ENCODE measurements at places on chromosomes 1 and 21.
A peak's percentile ranks its signal among the peaks of the same experiment; 100 is the strongest.

GRCh38 chr1:220243947-220244346 lies 28.3 kb downstream of the RAB3GAP2 start:
- no peak for DNase-seq

- DNase-seq: no peak
These were observed 20.1 kb downstream of the ANKRD13C start for GRCh38 chr1:70334436-70334835.

- DNase-seq: no peak
These were observed 56.4 kb downstream of the SPATA17 start for GRCh38 chr1:217687511-217687910.

GRCh38 chr1:228336308-228337030 lies 70.2 kb downstream of the TRIM11 start:
- DNase-seq: no peak

DNA sequence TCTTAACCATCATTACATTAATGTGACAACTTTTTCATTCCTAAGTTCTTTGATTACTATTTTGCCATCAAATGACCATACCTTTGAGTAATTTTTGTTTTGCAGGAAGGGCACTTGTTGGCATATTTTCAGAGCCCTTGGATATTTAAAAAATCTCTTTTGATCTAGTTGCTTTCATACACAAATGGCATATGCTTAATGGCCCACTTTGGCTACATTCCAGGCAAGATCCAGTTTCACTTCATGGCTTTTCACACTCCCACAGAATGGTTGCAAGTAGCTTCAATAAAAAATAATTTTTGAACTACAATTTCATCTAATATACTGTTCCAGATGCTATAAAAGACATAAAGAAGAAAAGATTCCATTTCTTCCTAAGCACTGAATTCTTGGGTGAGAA lies 18.1 kb downstream of the ADAM30 start:
- DNase-seq: no peak

- no peak for DNase-seq
These were observed 193.8 kb upstream of the EDN2 start for GRCh38 chr1:41678111-41678878.

GRCh38 chr21:34073749-34074282 lies 438 bp downstream of the MRPS6 start:
- peak; percentile 36 for DNase-seq

DNA sequence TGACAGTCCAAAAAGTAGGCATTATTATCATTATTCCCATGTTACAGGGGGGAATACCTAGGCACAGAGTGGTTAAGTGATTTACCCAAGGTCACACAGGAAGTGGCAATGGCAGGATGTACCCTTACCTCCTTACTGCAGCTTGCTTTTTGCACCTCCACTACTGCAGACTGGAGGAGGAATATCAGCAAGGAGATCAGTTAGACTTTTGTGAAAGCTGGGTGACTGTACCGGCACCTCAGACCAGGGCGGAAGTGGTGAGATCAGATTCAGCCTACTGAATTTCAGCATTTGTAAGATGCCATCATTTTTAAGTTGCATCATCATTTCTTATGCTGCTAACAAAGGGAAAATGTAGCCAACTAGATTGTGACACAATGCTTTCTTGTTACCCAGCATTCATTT lies 4.5 kb downstream of the ADARB1 start:
- DNase-seq: no peak

- no peak for DNase-seq
These were observed 85.6 kb downstream of the GDAP2 start for GRCh38 chr1:117843791-117844190.

DNA sequence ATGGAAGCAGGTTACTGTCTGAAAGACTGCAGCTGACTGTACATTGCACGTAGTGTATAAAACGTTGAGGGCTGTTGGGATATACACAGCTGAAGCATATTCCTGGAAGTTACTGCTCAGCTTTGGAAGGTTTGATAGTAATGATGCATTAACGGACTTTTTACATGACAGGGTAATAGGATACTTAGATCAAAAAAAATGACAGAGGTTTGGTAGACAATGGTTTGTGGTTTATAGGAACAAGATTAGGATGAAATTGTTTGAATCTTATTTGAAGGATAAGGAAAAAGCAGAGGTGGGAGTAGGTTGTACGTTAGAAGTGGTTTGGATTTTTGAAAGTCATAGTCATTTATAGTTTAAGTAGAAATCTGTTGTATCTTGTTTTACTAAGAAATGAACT lies 33.0 kb downstream of the ADGRL2 start:
- no peak for DNase-seq

- no peak for DNase-seq
These were observed 25.4 kb downstream of the HMGCS2 start for GRCh38 chr1:119743308-119743707.

- no peak for DNase-seq
These were observed 169.2 kb upstream of the SGIP1 start for GRCh38 chr1:66364578-66365391.

DNA sequence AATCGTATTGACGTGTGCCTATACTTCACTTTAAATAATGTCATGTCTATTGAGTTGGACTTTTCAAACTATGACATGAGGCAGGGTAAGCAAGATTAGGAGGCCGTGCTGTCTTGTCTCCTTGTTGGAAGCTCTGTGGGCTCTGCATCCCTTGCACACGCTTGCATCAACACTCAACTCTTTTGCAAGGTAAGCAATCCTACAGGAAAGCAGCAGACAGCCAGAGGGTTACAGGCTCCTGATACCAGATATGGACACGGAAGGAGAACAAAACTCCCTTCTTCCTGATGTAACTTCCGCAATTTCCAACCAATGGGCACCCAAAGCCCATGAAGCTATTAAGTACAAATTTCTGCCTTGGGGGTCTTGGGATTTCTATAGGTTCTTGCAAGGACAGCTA lies 1520.7 kb upstream of the B3GALT2 start:
- DNase-seq: no peak

DNA sequence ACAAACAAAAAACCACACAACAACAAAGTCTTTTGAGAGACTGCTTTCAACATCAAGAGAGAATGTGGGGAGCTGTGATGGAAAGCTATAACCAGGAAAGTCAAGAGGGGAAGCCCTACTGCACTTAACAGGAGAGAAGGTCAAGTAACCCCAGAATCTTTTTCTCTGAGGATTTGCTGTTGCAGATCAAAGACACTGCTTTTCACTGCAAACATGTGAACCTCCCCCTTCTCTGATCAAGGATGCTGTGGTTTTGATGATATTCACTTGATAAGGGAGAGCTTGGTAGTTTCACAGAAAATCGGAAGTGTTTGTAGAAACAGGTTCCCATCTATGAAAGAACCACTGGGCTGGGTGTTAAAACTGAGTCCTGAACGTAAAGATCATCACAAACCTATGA lies 4.8 kb downstream of the ETV3 start:
- no peak for DNase-seq

- DNase-seq: no peak
These were observed 25.2 kb downstream of the SLC66A1 start for GRCh38 chr1:19337289-19337688.

- no peak for DNase-seq
These were observed 111.2 kb downstream of the FASLG start for GRCh38 chr1:172770071-172770470.

DNA sequence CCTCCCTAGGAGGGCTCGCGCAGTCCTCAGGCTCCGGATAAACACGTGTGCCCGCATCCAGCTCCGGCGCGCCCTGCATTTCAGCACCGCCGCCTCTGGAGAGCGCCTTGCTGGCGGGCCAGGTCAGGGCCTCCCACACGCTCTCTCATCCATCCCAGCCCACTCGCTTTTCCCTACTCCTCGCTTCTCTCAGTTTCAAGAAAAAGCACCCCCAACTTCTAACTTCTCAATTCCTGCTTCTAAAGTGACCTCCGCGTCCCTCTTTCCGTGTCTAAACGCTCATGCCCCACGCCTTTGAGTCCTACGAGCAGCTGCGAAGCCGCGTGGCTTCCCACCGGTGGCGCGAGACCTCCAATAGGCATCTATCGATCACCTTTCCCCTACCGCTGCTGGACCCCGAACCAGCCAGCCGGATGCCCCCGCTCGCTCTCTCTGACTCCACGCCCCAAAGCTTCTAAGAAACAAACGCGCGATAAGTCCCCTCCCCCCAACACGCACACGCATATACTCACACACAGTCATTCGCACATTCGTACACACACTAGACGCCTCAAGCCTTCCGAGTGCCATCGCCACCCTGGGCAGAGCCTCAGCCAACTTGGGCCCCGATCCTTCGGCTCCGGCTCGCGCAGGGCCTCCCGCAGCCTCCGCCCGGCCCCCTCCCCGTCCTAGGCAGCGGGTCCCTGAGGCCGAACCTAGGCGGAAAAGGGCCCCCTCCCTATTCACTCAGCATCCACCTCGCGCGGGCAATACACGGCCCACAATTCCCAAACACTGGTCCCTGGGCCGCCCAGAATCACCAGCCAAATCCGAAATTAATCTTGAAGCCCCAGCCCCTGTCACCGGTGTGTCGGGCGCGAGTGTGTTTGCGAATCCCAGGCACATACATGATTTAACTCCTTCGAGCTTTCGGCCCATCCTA lies 1.1 kb downstream of the NMNAT2 start:
- DNase-seq: peak; percentile 25

GRCh38 chr1:226627050-226627755 lies 78.6 kb downstream of the STUM start:
- no peak for DNase-seq

DNA sequence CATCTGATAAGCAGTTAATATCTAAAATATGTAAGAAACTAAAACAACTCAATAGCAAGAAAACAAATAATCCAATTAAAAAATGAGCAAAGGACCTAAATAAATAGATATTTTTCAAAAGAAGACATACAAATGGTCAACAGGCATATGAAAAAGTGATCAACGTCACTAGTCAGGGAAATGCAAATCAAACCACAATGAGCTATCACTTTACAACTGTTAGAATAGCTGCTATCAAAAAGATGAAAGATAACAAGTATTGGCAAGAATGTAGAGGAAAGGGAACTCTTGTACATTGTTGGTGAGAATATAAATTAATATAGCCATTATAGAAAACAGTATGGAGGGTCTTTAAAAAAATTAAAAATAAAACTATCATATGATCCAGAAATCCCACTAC lies 40.7 kb upstream of the NEK7 start:
- no peak for DNase-seq

DNA sequence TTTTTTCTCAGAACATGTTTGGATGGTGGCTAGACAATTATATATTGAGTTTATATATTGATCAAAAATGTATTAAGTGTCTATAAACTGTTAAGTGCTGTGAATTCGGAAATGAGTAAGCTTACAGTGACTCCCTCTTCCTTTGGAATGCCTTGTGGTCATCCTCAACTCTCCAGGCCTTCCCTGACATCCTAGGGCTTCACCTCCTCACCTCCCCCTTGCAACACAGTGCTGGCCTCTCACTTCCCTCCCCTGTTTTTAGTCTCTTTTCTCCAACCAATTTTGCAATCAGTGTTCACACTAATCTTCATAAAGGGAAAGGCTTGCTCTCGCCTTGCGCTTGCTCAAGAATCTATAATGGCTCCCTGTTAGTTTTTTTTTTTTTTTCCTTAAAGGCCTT lies 95.1 kb upstream of the C1orf21 start:
- no peak for DNase-seq

DNA sequence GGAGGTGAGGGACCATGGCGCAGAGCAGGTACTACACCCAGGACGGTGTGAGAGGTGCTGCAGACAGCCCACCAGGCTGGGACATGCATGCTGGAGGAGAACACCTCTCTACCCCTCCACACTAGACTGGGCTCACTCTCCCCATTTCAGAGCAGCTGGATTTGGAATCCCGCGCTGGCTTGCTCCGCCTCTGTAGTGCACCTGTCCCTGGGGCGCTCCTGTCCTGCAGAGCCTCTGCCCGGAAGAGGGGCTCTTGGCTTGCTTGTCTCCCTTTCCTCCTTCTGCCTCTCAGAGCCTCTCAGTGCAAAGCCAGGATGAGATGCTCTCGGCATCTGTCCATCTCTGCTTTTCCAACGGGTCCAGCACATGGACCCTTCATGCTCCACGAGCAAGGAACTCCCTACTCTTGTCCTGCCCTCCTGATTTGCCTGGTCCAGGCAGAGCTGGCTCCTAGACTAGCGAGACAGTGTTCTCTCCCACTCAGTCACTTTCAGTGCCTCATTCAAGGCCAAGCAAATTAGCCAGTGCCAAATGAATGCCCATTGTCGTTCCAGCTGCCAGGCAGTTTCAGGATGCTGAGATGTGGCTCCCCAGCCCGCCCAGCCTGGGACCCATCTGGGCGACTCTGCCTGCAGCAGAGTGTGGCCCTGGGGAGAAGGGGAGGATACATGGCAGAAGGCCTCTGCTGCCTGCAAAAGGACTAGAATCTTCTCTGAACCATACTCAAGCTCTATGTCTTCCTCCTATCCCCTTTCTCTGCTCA lies 33.7 kb downstream of the CDCA8 start:
- DNase-seq: no peak

GRCh38 chr1:177566495-177566894 lies 395.7 kb downstream of the BRINP2 start:
- DNase-seq: no peak

DNA sequence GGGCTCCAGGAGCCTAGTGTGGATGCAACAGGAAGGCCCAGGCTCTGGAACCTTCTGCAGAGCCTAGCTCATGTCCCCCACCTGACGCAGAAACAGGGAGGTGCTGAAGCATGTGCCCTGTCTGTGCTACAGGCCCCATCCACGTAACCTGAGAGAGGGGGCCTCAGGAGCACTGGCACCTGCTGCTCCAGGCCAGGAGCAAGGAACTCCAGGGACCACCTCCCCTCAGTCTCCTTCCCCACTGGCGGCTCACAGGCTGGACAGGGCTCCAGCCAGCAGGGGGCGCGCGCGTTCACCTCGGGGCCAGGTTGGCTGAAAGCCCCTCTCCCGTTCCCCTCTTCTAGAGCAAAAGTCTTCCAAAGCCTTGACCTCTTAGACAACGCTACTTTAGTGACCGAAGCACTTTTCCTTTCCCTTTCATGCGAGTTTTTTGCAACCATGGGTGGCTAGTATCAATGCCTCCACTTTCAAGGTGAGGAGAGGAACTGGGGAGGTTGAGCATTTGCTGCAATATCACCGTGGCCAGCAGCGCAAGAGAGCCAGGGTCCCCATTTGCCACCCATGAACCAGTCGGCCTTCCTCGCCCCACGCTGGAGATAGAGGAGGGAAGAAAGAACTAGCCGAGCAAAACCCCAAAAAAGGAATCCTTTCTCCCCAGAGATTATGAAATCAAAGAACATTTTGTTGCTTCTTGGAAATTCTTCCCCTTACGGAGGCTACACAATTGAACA lies 52.4 kb upstream of the GPR157 start:
- DNase-seq: peak; percentile 74

GRCh38 chr1:10903821-10904220 lies 107.4 kb upstream of the CASZ1 start:
- DNase-seq: peak; percentile 4

- no peak for DNase-seq
These were observed 38.8 kb downstream of the CDCP2 start for GRCh38 chr1:54114001-54114400.

- no peak for DNase-seq
These were observed 154.5 kb upstream of the KCND3 start for GRCh38 chr1:112143871-112144441.
